IPS-NIHi11 (cell line): ENCODE measurements at places on chromosomes 6 and 20.

GRCh38 chr20:25051386-25052155 lies 6.4 kb downstream of the ACSS1 start:
- DNase-seq = no peak

DNA sequence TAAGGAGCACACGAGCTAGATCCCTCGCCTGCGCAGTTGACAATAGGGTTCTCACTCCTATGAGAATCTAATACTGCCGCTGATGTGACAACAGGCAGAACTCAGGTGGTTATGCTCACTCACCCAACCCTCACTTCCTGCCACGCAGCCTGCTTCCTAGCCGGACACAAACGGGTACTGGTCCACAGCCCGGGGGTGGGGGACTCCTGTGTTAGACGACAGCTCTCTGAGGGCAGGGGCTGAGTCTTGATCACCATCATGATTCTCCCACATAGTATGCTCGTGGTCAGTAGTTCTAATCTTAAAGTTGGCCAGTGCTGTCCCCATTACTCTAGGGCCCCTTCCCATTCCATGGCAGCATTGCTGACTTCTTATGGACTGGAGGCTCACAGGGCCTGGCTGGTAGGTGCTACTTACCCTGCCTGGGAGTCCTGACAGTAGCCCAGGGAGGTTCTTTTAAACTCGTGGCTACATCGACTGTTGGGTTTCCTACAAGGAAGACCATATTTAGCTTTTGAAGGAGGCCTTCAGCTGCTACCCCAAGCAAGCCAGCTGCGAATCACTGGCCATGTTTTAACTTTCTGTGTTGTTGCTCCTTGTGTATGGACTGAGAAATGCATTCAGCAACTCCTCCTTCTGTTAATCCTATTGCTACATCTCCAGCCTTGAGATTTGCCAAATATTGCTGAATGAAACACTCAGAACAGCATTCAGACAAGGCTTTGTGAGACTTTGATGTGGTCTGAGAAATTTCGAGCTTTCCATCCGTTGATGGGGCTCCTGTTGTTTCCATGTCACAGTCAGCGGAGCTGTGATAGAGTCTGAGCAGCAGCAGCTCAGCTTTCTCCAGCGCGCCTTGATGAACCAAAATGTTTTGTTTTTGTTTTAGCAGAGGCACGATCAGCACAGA lies 300.3 kb downstream of the NRN1 start:
- no peak for DNase-seq

DNA sequence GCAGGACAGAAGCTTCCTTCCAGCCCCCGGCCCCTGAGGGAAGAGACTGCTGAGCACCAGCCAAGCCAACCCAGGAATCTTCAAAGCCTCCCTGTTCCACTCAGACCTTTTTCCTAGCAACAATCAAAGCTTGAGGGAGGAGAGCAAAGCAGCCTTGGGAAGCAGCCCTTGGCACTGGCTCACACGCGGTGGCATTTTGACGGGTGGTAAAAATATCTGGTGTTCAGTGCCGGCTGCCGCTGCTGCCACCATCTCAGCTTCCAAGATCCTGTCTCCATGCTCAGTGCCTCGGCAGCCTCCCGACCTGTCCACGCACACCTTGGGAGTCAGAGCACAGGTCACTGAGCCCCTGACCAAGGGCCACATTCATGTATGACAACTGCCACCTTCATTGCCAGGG lies 170.1 kb downstream of the LRFN2 start:
- no peak for DNase-seq

DNA sequence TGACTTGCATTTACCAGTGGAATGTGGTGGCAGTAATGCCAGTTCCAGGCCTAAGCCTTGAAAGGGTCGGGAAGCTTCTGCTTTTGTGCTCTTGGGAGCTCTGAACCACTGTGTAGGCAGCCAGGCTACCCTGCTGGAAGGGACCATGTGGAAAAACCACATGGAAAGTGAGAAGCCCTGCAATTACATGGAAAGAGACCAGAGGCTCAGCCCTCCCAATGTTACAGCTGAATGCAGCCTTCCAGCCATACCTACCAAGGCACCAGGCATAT lies 14.9 kb upstream of the KCNB1 start:
- no peak for DNase-seq

GRCh38 chr20:57999465-58000111 lies 228.9 kb downstream of the ANKRD60 start:
- DNase-seq = peak; percentile 73
